Stimulated activated CD4-positive, alpha-beta T cell treated with anti-CD3 and anti-CD28 coated beads, Interleukin-1b, Interleukin-23, amount 100 ng/mL, for 1 hour (primary cell): ENCODE measurements at places on chromosomes 7 and 10.

GRCh38 chr7:104175361-104175984 lies 32.3 kb downstream of the ORC5 start:
- no peak for DNase-seq

GRCh38 chr7:100856871-100857282 lies 4.4 kb downstream of the SLC12A9 start:
- DNase-seq, result no peak

- no peak for DNase-seq
Observed at GRCh38 chr10:69633673-69634635, 3.9 kb downstream of the FAM241B start.

- no peak for DNase-seq
Observed at GRCh38 chr7:32155712-32156111, 85.5 kb upstream of the PDE1C start.

GRCh38 chr7:135993950-135994349 lies 16.8 kb upstream of the MTPN start:
- no peak for DNase-seq

GRCh38 chr7:138854115-138854645 lies 56.2 kb upstream of the ATP6V0A4 start:
- DNase-seq, result no peak
